ENCODE measurements at places on chromosomes 13 and 19.

- no peak for DNase-seq
These were observed 20.3 kb downstream of the RFX1 start for GRCh38 chr19:13985771-13986347.

- peak; percentile 58 for DNase-seq
These were observed 10.3 kb downstream of the ZNF480 start for GRCh38 chr19:52307275-52307674.

DNA sequence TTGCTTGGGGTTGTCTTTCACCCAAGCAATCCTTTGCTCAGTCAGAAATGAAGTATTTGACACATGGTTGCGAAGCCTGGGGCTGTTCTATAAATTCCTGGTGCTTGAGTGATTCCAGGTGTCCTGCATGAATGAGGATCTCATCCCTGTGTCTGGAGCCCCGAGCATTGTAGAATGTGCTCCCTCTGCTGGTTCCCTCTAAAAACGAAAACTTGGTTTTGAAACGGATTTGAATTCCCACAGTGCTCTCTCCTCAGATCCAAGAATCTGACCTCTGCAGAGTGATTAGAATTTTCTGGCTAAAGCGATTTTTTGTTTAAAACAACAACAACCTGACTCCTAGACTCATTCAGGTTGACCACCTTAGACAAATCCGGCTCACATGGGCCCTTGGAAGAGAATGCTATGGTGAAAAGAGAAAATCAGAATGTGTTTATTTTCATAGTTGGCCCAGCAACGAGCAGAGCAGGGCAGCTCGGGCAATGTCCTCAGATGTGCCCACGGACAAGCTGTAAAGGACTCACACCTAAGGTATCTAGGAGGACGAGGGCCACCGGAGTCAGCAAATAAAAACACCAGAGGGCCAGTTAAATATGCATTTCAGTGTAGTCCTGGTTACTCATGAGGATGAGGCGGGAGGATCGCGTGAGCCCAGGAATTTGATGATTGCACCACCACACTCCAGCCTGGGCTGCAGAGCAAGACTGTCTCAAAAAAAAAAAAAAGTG lies 8.7 kb upstream of the ATP12A start:
- DNase-seq, result peak; percentile 13

DNA sequence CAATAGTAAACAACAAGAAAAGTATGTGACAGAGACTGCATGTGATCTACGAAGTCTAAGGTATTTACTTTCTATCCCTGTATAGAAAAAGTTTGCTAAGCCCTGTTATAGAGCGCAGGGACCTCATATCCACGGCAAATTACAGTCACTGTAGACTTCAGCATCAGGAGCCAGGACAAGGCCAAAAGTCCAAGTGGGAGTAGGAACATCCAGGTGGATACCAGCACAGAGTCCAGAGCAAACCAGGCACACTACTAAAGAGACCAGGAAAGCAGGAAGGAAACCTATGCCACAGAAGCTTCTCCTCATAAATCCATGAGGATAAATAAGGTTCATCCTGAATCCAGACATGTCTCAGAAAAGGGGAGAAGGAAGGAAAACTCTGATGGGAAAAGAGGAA lies 342.2 kb upstream of the HTR2A start:
- DNase-seq, result no peak

- DNase-seq, result no peak
These were observed 2.7 kb downstream of the SMAD9 start for GRCh38 chr13:36917311-36917710.

DNA sequence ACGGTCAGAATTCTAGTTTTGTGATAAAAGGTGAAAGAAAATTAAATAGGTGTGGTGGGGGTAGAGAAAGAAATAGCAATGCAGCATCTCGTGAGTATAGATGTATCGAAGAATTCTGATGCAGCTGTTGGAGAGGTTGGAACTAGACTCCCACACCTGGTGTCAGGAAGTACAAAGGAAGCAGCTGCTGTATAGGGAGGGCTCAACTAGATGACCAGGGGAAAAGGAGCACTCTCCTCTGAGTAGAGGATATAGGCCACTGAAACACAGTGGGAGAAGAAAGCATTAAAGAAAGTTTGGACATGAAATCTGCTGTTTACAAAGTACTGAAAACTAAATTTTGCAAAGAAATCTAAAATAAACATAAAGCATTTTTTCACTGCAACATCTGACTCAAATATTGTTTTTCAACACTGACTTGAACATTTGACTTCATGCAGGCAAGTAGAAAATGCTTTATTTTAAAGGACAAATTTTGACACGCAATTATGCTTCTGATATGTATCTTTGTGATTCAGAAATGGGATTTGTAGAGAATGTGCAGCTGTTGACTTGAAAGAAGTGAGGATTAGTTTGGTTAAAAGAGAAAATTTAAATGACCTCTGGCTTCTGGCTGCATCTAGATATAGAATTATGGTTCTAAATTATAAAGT lies 82.2 kb downstream of the MIPEP start:
- DNase-seq, result no peak

- no peak for DNase-seq
These were observed 254.7 kb downstream of the KLF12 start for GRCh38 chr13:73879346-73880015.

DNA sequence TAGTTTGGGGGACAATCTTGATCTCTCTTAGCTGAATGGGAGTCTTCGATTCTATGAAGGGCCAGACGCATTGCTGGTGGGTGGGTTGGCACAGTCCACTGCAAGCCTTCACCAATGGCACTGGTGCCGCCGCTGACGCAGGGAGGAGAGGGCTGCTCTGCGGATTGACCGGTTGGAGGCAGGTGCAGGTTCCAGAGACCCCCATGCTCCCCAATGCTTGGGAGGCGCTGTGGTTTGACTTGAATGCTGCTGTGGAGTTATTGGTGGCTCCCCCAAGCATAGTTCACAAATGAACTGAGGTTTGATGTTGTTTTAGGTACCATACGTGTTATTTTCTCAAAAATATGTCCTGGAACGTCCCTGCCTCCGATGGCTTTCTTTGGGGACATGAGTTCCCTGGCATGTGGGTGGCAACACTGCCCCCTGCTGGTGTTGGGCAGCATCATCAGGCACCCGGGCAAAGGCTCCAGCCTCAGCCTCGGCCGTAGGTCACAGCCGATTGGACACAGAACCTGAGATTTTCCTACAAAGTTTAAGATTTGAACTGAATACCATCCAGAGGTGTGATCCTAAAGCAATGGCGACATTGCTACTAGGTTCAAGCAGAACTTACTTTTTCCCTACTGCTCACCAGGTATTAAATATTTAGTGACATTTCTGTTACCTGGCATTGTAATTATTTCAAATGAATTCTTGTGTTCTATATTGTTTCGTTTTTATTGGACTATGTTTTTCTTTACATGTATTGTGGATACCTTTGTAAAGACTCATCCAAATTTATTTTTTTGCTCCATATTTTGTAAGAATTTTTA lies 95.5 kb downstream of the ANKRD10 start:
- DNase-seq, result peak; percentile 74

DNA sequence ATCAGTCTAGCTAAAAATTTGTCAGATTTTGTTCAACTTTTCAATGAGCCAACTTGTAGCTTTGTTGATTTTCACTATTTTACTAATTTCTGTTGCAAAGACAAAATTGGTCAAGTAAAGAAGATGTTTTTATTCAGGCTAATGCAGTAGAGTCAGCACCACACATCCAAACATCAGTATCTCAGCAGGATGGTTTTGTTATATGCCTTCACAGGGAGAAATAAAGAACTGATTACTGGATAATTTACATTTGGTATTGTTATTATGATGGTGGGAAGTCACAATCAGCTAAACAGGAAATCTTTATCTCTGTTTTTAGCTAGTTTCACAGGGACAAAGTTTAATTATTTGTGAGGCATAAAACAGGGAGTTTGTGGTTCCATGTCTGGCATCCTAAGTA lies 713.4 kb downstream of the SLITRK5 start:
- no peak for DNase-seq

DNA sequence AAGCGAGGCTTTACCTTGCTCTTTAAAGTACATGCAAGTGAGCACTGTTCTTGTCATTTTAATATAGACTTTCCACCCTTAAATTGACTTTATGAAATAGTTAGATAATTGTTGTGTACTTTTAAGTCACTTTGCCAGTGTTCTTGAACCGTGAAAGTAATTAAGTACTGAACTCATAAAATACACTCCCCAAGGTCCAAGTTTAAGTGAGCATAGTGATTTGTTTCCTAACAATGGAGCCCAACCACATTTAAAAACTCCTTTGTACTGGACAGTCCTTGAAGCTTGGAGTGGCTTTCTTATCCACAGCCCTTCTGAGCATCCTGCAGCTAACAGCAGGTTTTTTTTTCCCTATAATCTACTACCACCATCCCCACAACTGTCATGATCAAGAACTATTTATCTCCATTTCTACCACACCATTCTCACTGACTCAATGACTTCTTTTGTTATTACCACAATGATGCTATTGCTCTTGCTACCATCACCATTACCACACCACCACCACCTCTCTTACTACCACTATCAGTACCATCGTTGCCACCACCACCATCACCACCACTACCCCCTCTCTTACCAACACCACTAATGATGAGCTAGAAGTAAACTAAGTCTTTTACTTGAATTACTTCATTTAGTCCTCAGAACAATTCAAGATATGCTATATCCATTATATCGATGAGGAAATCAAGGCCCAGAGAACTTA lies 452.6 kb downstream of the DIAPH3 start:
- DNase-seq, result peak; percentile 10

- DNase-seq, result peak; percentile 22
These were observed 67.7 kb upstream of the STARD13 start for GRCh38 chr13:33353210-33353609.

DNA sequence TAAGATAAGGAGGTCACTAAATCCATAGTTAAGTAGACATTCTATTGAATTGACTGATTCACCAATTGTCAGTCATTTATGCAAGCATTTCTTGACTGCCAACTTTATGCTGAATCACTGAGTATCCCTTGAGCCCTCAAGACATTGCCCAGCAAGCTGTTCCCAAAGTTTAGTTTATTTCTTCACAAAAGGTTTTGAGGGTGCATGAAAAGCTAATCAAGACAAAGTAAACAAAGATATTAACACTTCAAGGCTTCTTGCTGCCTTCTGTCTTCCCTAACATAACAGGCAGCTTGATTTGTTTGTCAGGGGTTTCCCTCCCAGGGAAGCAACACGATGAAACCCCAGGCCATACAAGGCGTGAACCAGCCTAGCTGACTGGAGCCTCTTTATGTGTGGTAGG lies 374.4 kb downstream of the SPRY2 start:
- DNase-seq, result no peak

- DNase-seq, result peak; percentile 92
These were observed 867 bp downstream of the WBP4 start for GRCh38 chr13:41061914-41062837.

DNA sequence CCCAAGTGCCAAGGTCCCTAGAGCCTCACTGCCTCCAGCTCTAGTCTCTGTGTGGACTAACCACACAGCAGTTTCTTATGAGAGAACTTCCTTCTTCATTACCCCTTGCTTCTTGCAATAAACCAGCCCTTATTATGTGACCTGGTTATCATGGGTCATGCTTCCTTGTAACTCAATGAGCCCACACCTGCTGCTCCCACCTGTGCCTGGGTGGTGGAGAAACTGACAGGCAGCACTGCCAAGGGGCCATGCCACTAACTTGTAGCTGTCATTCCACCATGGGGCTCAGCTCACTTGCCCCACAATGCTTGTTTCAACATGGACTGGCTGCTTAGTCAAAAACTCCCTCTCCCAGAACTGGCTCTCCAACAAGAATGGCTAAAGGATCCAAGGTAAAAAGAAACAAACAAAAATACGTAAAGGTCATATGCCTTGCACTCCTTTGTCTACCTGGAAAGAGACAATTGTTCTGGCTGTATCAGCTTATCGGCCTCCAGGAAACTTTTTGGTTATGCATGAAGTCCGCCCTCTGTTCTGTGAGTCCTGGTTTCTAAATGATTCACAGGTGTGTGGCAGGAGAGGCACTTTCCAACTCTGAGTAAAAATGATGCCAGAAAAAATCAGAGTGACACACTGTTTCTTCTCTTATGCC lies 446.4 kb downstream of the COG6 start:
- DNase-seq, result no peak

DNA sequence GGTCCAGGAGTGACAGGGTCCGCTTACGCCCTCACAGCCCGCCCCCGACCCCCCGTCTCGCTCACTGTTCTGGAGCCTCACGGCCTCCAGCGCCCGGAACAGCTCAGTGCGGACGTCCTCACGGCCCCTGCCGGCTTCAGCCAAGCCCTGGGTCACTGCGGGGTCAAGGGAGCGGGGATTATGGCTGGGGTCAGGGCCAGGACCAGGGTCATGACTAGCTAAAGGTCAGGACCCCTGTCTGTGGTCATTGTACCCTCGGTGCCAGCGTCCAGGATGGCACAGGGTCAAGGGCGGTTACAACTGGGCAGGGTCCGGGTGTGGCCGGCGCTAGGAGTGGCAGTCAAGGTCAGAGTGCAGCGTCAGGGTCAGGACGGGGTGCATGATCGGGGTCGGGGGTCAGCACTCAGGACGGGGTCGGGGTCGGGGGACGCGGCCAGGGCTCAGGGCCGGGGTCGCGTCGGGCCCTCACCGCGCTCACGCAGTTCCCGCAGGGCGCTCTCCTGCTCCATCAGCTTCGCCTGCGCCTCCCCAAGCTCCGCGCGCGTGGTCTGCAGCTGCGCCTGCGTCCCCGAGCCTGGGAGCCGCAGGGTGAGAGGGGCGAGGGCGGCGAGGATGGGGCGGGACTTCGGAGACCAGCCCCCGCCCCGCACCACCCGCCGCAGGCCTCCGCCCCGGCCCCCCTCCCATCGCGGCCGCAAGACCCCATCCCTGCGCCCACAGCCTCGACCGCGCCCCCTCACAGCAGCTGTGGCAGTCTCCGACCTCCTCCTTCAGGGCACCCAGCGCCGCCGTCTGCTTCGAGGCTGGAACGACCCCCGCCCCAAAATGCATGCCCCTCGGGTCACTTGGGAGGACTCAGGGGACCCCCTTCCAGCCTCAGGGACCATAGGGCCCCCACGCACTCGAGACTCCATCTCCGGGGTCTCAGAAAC lies 1.4 kb downstream of the CLEC4G start:
- no peak for DNase-seq

GRCh38 chr19:33310606-33311325 lies 8.4 kb upstream of the CEBPA start:
- DNase-seq, result no peak

DNA sequence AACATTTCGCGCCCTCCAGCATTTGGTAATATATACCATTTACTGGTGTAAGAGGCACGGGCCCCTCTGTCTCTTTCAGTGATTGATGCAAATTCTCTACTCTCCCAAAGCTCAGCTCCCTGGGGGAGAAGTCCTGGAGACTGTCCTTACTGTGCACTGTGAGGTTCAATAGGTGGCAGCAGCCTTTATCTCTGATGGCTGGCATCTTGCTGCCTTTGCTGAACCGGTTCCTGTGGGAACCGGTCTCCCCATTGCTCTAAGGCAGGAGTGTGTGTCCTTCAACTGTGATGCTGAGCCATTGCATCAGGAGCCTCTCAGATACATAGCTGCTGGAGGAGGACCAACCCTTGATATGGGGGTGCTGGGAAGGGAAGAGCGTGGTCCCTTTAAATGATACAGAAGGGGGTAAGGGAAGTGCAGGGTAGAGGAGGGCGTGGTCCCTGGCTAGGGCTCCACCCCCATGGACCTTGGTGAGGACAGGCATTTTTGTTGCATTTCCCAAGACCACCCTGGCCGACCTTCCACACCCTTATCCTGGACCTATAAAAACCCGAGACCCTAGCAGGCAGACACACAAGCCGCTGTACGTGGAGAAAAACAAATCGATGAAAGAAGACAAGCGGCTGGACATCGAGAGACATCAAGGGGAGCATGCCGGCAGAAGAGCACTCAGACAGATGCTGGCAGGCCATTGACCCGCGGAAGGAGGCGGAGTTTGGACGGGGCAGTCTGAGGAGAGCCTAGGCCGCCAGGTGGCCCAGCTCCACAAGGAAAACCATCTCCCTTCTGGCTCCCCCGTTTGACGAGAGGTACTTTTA lies 41.1 kb upstream of the GTF3A start:
- no peak for DNase-seq

- DNase-seq, result no peak
These were observed 1379.8 kb upstream of the ATXN8OS start for GRCh38 chr13:68727798-68728197.

All from erythroblast (primary cell).